ENCODE measurements at places on chromosomes 3 and 15.
A peak's percentile ranks its signal among the peaks of the same experiment; 100 is the strongest.

- no peaks in the 10 kb centered on the region for H3K4me1 ChIP-seq
- H3K27me3 ChIP-seq: no peaks in the 10 kb centered on the region
- H3K4me3 ChIP-seq: no peak overlapping the region
Measured at GRCh38 chr3:78410077-78410476, 1357.7 kb downstream of the ROBO1 start.

- DNase-seq: no peak
- no peaks in the 10 kb centered on the region for H3K27me3 ChIP-seq
- no peaks in the 10 kb centered on the region for H3K4me1 ChIP-seq
- no peak overlapping the region for H3K27ac ChIP-seq
Measured at GRCh38 chr3:168071591-168072322, 24.0 kb downstream of the GOLIM4 start.

DNA sequence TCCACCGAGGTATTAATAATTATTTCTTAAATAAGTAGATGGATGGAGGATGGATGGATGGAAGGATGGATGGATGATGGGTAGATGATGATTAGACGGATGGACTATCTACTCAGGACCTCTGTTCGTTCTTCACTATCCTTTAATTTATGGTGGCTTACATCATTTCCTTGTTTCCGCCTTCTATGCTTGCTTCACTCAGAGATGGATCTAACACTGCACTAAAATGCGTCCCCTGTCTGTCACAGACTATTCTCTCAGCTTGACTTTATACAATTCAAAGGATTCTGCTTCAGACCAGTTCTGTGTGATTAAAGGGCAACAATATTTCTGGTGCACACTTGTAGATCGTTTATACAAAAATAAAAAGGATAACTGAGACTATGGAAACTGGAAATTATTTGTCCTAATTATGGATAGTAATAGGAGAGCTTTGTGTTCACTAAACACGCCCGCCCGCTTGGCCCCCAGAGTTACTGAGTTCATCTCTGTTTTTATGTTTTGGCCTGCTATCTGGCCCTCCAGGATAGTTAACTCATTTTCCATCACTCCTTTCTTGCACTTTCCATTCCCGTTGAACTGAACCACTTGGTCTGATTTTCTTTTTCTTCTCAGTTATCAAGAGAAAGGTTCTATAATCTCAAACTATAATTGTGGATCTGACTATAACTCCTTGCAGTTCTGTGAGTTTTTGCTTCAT, 41.4 kb upstream of the CA12 start:
- no peak overlapping the region for H3K4me3 ChIP-seq
- H3K27ac ChIP-seq: no peak overlapping the region
- H3K4me1 ChIP-seq: no peaks in the 10 kb centered on the region
- no peaks in the 10 kb centered on the region for H3K36me3 ChIP-seq
- H3K27me3 ChIP-seq: no peaks in the 10 kb centered on the region

GRCh38 chr3:82494977-82495489, 733.6 kb upstream of the GBE1 start:
- DNase-seq: no peak
- H3K27me3 ChIP-seq: no peaks in the 10 kb centered on the region
- no peak overlapping the region for H3K27ac ChIP-seq
- no peaks in the 10 kb centered on the region for H3K4me1 ChIP-seq

GRCh38 chr3:173893835-173894234, 496.3 kb downstream of the NLGN1 start:
- H3K4me1 ChIP-seq: no peaks in the 10 kb centered on the region
- no peak for DNase-seq
- no peak overlapping the region for H3K4me3 ChIP-seq

DNA sequence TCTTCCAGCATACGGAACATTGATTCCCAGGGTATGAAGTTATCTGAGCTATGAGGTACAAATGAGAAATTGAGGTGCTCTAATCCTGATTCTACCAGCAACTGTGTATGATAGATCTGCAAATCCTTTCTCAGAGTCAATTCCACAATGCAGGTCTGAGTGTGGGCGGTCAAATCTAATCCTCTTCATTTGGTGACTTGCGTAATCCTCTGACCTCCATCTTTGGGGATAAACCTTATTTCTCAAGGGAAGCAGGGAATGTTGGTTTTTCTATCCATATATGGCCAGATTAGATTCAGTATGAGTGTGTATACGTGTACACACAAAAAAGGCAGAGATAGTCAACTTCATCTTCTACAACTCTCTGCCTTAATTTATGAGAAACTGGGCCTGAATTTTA, 348.4 kb upstream of the IL12A start:
- no peaks in the 10 kb centered on the region for H3K36me3 ChIP-seq
- H3K27me3 ChIP-seq: no peaks in the 10 kb centered on the region
- no peaks in the 10 kb centered on the region for H3K4me1 ChIP-seq
- DNase-seq: no peak

DNA sequence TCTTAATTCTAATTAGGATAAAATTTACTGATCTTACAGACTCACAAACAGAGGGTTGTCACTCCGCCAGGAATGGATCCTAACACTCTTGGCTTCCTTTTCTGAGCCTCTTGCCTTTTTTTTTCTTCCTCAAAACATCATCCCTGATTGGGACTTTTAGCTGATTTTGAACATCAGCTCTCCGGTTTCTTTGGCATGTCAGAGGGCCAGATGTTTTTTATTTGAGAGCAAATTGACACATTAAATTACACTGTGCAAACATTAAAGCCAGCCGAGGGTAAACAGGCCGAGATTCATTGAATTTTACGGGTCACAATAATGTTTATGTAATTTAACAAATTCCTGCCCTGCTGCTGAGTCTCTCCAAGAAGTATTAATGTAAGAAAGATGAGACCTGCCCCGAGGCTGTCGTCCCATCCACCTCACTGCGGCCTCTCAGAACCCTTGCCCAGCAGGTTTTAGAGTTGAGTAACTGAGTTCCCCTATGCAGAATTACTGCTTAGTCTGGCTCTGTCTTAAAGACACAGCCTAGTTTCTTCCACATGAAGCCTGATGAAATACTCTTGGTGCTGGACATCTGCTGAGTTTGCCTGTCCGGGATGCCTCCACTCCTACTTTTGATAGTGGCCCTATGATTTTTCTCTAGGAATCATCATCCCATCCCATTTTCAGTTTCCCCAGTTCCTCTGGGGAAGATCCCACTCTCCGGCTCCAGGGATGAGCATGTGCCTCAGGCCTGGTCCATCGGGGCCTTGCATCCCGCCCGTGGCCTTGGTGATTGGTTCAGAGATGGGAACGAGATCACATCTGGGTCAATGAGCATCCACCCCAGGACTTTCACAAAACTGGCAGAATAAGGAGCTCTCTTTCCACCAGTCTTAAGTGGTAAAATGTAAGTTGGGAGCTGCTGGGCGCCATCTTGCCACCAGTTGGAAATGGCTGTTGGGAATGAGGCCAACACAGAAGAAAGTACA, 226.6 kb upstream of the TLE3 start:
- no peak overlapping the region for H3K4me3 ChIP-seq
- no peak for DNase-seq
- H3K27me3 ChIP-seq: peaks cover 6% of the 10 kb centered on the region
- H3K27ac ChIP-seq: no peak overlapping the region

GRCh38 chr3:149541091-149541491, 66.6 kb downstream of the TM4SF4 start:
- H3K27me3 ChIP-seq: no peaks in the 10 kb centered on the region
- no peak overlapping the region for H3K4me3 ChIP-seq
- DNase-seq: no peak
- no peaks in the 10 kb centered on the region for H3K36me3 ChIP-seq
- H3K27ac ChIP-seq: no peak overlapping the region
- H3K4me1 ChIP-seq: no peaks in the 10 kb centered on the region

- no peak overlapping the region for H3K4me3 ChIP-seq
- no peaks in the 10 kb centered on the region for H3K36me3 ChIP-seq
- no peak overlapping the region for H3K27ac ChIP-seq
- DNase-seq: no peak
- peaks cover 16% of the 10 kb centered on the region for H3K4me1 ChIP-seq
Measured at GRCh38 chr3:69354948-69355347, 30.9 kb downstream of the FRMD4B start.

GRCh38 chr15:48456134-48456533, 124.9 kb downstream of the DUT start:
- H3K4me3 ChIP-seq: no peak overlapping the region
- no peaks in the 10 kb centered on the region for H3K36me3 ChIP-seq
- H3K4me1 ChIP-seq: no peaks in the 10 kb centered on the region

DNA sequence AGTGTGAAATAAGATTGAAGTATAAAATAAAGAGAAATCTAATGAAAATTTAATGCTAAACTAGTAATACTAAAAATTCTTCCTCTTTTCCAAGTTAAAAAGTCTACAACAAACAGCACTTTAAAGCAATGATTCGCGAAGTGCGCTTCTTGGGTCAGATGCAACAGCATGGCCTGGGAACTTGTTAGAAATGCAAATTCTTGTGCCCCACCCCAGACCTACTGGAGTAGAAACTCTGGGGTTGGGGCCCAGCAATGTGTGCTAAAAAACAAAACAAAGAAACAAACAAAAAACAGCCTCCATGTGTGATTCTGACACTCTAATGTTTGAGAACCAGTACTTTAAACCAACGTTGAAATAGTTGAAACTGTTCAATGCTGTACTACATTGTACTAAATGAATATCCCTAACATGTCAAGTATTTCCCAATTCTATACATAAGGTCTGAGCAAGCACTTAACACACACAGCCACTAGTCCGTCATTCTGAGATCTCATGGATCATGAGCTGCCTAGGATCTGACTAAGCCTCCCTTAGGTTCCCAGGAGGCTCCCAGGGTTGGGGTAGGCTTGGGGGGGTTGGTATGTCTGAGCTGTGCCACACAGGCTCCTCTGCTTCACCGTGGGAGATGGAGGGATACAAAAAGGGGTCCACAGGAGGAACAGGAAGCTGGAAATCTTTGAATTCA, 6.1 kb downstream of the RASGRP1 start:
- peaks cover 96% of the 10 kb centered on the region for H3K36me3 ChIP-seq
- H3K4me1 ChIP-seq: peaks cover 86% of the 10 kb centered on the region
- peak overlapping the region; percentile 95 for H3K4me3 ChIP-seq

GRCh38 chr15:37907136-37907535, 27.3 kb upstream of the TMCO5A start:
- H3K4me3 ChIP-seq: no peak overlapping the region
- H3K4me1 ChIP-seq: no peaks in the 10 kb centered on the region
- no peaks in the 10 kb centered on the region for H3K36me3 ChIP-seq
- no peak for DNase-seq
- H3K27me3 ChIP-seq: no peaks in the 10 kb centered on the region
- H3K27ac ChIP-seq: no peak overlapping the region

Measured in activated CD4-positive, alpha-beta memory T cell treated with anti-CD3 and anti-CD28 coated beads for 36 hours (primary cell).